ENCODE measurements at places on chromosomes 11 and 22.
A peak's percentile ranks its signal among the peaks of the same experiment; 100 is the strongest.

DNA sequence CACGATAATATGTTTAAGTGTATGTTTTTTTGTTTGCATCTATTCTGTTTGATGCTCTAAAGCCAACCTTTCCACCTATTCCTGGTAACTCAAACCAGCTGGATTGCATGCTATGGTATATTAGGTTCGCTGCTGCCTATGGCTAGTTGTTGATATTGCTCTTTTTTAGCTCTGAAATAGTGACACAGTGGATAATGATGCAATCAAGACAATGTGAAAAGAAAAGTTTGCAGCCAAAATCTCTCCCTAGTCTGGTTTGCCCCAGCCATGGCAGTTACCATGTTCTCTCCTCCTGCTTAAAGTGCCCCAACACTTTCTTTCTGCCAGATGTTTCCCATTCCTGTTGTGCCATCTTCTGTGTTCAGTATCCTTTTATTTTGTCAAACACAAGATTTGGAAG, 269.7 kb downstream of the DYNC2H1 start:
- no peaks in the 10 kb centered on the region for H3K27me3 ChIP-seq
- H3K4me3 ChIP-seq, result no peak overlapping the region
- peaks cover 1% of the 10 kb centered on the region for H3K36me3 ChIP-seq
- no peaks in the 10 kb centered on the region for H3K4me1 ChIP-seq

DNA sequence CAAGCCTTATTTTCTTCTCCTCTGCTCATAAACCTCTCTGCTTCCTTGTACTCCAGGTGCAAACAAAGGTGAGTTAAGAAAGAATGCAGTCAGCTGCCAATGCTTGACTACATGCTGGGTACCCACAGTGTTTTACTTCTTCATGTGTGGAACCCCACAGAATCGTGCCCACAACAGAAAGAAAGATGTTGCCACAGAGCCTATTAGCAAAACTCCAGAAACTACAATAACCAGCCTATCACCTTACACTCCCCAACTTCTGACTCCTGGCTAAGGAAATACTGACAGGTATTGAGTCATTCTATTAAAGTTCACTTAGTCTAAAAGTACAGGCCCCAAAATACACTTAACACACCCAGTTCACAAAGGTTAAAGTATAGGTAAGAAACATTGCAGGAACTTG, 56.9 kb upstream of the CCDC89 start:
- no peak overlapping the region for H3K4me3 ChIP-seq
- H3K27ac ChIP-seq, result peak overlapping the region; percentile 78
- no peaks in the 10 kb centered on the region for H3K27me3 ChIP-seq
- no peak for DNase-seq

- no peak overlapping the region for H3K27ac ChIP-seq
- no peak for DNase-seq
- no peaks in the 10 kb centered on the region for H3K4me1 ChIP-seq
- no peak overlapping the region for H3K4me3 ChIP-seq
These were observed 39.0 kb downstream of the FAM83F start for GRCh38 chr22:40033586-40034380.

DNA sequence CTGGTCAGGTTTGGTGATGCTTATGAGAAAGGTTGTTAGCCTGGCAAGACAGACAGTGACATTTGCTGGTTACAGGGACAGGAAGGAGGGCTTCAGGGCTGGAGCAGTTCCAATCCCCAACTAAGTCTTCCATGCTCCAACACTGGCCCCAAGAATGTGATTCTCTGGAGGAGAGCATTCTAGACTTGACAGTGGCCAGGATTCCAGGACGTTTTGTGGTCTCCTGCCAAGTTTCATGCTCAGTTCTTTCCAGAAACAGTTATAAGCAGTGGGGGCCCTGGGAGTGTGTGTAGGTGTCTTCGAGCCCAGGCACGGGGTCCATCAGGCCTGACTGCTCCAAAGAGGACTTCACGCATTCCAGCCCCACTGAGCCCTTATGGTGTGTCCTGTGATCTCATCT, 8.9 kb upstream of the GRK3 start:
- H3K27ac ChIP-seq, result no peak overlapping the region
- no peaks in the 10 kb centered on the region for H3K4me1 ChIP-seq
- H3K36me3 ChIP-seq, result no peaks in the 10 kb centered on the region
- DNase-seq, result no peak

- H3K4me1 ChIP-seq, result no peaks in the 10 kb centered on the region
- no peak for DNase-seq
- peaks cover 20% of the 10 kb centered on the region for H3K27me3 ChIP-seq
- H3K4me3 ChIP-seq, result no peak overlapping the region
- no peaks in the 10 kb centered on the region for H3K36me3 ChIP-seq
These were observed 84.6 kb downstream of the BUD13 start for GRCh38 chr11:116688202-116688540.

DNA sequence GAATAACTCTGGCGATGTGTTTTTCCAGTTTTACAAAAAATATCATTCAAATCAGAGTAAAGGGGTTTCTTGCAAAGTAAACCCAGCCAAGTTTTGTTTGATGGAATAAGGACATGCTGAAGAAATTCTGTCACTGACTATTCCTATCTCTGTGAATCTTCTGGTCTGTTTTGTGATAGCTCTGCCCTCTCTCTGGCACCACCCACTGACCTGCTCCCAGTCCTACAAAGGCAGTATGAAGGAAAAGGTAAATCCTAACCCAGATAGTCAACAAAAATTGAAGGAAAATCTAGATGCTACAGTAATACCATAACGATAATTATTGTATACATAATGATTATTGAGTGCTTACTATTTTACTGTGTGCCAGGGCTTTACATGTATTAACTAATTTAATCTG, 76.3 kb upstream of the TP53AIP1 start:
- H3K27me3 ChIP-seq, result peaks cover 40% of the 10 kb centered on the region
- no peaks in the 10 kb centered on the region for H3K4me1 ChIP-seq
- no peaks in the 10 kb centered on the region for H3K36me3 ChIP-seq
- no peak for DNase-seq
- no peak overlapping the region for H3K4me3 ChIP-seq

GRCh38 chr22:28630177-28630574, 49.5 kb downstream of the TTC28 start:
- no peak overlapping the region for H3K4me3 ChIP-seq
- DNase-seq, result no peak
- H3K36me3 ChIP-seq, result peaks cover 2% of the 10 kb centered on the region

DNA sequence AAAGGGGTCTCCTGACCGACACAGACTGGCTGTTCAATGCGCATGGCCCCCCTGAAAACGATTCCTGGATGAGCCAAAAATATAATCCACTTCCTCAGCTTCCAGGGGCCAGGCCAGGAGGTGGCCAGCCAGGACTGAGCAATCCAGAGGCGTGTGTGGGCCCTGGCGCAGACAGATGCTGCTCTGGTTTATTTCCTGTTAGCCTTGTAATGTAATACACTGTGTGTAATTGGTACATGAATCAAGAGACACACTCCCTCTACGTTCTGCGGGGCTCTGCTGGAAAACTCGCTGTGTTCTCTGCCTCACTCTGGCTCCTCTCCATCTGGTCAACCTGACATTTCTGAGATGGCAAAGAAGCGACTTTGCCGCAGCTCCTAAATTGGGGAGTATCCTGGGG, 26.3 kb upstream of the ISX start:
- peaks cover 44% of the 10 kb centered on the region for H3K27me3 ChIP-seq
- H3K4me1 ChIP-seq, result no peaks in the 10 kb centered on the region
- H3K36me3 ChIP-seq, result no peaks in the 10 kb centered on the region
- H3K4me3 ChIP-seq, result no peak overlapping the region

DNA sequence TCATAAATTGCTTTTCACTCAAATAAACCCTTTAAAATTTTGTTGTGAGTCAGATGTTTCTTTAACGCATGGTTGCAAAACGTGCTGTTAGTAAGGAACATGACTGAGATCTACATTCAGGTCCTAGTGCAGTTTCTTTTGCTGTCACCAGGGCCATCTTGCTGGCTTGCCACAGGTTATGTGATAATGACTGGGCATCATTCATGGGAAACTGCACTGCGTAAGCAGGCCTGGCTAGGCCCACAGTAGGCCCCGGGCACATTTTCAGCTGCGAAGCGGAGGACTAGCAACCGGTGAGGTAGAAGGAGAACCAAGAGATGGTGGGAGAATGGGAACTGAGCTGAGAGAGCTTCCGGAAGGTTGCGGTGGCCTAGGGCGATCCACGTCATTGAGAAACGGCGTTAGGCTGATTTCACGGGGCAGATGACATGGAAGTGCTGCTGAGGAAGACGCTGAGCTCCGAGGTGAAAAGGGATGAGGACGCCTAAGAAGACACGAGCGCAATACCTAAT, 3.2 kb upstream of the KLHDC7B start:
- peaks cover 20% of the 10 kb centered on the region for H3K36me3 ChIP-seq
- H3K4me1 ChIP-seq, result peaks cover 49% of the 10 kb centered on the region
- no peak for DNase-seq
- H3K27ac ChIP-seq, result peak overlapping the region; percentile 75
- H3K27me3 ChIP-seq, result no peaks in the 10 kb centered on the region

DNA sequence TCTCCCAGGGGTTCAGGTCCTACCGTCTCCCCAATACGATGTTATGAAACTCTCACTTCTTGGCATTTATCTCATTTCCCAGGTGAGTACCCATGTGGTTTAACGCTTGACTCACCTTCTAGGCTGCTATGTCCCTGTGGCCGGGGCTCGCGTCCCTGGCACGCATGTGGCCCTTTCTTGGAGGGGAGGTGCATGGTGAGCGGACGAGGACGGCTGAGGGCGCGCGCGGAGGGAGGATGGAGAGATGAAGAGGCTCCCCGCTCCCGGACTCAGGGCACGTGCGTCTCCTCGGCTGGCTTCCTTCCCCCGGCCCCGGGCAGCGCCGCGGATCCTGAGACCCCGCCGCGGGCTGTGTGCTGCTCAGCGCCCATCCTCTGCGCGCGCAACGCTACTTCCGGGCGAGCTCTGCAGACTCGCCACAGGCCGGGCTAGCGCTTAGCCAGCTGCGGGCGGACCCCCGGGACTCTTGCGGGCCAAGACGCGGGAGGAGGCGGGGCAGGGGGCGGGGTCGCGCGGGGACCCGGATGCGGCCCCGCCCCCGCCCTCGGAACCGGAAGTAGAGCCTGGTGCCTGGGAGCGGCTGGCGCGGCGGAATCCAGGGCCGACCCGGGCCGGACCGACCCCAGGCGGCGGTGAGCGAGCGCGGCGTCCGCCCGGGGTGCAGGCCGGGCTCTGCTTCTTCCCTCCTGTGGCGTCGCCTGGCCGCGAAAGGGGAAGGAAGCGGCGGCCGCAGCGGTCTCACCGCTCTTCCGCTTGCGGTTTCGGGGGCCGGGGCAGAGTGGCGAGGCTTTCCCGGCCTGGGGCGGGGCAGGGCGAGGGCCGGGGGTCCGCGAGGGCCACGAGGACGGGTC, at the start of gene CTTN:
TSS of gene CTTN (plus strand) at position 547 of the 851 bp plus-strand sequence. CDS start 8,769 bp downstream, outside the sequence.
- peak within 1 kb of the TSS; percentile 80 for H3K4me3 ChIP-seq
- H3K27ac ChIP-seq, result peak within 1 kb of the TSS; percentile 76
- peaks cover 13% of the 10 kb centered on the region for H3K4me1 ChIP-seq
- H3K36me3 ChIP-seq, result peaks cover 8% of the 10 kb centered on the region
- DNase-seq, result no peak
- H3K27me3 ChIP-seq, result peaks cover 43% of the 10 kb centered on the region

DNA sequence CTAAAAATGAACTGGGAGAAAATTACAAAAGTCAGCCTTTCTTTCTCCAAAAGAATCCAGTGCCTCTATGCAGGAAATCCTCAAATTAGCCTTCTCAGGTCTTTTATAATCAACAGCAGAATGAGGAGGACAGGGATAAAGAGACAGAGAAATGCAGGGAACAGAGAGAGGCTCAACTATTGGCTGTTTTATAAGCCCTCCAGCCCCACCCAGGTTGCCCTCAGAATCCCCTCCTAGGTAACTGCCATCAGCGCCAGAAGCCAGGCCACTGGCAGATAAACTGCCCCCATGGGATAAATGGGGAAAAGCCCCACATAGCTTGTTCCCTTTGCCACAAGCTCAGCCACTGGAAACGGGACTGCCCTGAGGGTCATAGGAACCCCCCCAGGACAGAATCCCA, 10.9 kb upstream of the HMOX1 start:
- DNase-seq, result no peak
- no peak overlapping the region for H3K4me3 ChIP-seq
- H3K27ac ChIP-seq, result no peak overlapping the region
- H3K27me3 ChIP-seq, result peaks cover 27% of the 10 kb centered on the region

DNA sequence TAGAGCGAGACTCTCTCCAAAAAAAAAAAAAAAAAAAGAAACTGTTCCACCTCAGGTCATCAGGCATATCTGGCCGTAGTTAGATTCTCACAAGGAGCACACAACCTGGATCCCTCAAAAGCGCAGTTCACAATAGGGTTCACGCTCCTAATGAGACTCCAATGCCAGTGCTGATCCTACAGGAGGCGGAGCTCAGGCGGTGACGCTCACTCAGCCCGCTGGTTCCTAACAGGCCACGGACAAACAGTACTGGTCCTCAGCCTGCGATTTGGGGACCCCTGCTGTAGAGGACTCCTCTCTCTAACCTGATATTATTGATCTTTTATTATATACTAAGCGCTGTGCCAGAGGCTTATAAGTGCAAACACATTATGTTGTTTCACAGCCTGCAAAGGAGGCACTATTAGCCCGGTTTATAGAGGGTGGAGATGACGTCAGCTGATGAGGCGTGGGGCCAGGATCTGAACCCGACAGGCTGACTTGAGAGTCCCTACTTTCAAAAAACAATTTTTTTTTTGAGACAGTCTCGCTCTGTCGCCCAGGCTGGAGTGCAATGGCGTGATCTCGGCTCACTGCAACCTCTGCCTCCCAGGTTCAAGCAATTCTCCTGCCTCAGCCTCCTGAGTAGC, 4.9 kb upstream of the MAFF start:
- H3K36me3 ChIP-seq, result peaks cover 6% of the 10 kb centered on the region
- no peak overlapping the region for H3K27ac ChIP-seq
- H3K4me3 ChIP-seq, result no peak overlapping the region
- no peak for DNase-seq

DNA sequence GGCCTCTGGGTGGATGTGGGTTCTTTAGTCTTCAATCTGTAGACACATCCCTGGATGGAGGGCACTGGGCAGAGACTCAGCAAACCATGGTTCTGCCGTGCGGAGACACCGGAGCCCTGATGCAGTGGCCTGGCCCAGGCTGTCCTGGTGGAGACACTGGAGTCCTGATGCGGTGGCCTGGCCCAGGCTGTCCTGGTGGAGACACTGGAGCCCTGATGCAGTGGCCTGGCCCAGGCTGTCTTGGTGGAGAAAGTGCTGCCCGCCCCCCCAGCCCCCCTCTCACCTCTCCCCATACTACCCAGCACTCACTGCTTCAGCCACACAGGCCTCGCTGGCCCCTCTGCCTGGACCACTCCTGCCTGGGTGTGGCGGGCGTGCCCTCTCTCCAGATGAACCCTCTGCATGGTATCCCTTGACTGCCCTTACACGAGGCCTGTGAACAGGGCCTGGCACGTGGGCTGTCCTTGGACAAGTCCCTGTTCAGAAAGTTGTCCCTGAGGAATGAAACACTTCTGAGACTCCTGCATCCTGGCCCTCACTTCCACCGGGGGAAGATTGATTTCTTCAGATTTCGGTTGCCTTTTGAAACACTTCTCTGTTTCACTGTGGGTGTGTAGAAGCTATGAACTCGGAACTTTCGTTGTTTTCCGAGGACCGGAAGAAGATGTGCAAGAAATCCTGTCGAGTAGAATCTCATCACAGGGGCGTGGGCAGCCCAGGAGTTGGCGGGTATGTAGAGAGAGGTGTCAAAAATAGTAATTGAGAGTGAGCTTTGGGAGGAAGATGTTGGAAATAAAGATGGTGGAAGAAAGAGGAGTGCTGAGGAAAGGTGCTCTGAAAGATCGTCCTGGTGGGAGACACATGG, 26.2 kb downstream of the IGHMBP2 start:
- H3K27me3 ChIP-seq, result no peaks in the 10 kb centered on the region
- no peak for DNase-seq
- H3K4me1 ChIP-seq, result no peaks in the 10 kb centered on the region
- no peak overlapping the region for H3K27ac ChIP-seq
- H3K4me3 ChIP-seq, result no peak overlapping the region
